AG04449 (cell line): ENCODE measurements at places on chromosomes 6 and 20.
A peak's percentile ranks its signal among the peaks of the same experiment; 100 is the strongest.

DNA sequence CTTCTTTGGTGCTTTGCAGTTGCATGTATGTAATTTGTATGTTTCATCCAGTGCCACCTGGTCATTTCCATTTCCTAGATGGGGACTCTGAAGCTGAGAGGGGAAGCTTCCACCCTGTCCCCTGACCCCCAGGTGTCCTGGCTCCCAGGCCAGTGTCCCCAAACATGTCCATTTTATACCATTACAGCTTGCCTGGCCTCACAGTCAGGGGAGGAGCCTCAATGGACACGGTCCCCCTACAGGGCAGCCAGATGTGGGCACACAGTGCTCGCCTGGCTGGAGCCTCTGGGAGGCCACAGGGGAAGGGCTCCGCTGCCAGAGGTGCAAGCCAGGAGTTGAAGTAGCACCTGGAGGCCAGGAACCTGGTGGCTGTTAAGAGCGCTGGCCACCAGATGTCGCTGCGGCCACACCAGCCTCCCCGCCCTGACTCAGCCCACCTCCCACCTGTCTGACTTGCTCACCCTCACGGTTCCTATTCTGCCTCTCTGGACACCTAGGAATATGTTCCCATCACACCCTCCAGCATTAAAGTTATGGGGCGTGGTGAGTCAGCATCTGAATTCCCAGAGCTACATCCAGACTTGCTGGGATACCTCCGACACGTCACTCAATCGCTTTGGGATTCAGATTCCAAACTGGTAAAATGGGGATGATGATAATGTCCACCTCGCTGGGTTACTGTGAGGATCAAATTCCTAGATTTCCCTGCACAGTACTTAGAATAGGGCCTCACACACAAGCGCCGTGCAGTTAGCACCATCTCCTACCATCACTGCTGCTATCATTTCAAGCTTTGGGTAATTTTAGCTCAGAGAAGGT is 107.4 kb downstream of the SULF2 start:
- no peak for DNase-seq

GRCh38 chr6:52356017-52356416 is 5.9 kb upstream of the PAQR8 start:
- DNase-seq = no peak

DNA sequence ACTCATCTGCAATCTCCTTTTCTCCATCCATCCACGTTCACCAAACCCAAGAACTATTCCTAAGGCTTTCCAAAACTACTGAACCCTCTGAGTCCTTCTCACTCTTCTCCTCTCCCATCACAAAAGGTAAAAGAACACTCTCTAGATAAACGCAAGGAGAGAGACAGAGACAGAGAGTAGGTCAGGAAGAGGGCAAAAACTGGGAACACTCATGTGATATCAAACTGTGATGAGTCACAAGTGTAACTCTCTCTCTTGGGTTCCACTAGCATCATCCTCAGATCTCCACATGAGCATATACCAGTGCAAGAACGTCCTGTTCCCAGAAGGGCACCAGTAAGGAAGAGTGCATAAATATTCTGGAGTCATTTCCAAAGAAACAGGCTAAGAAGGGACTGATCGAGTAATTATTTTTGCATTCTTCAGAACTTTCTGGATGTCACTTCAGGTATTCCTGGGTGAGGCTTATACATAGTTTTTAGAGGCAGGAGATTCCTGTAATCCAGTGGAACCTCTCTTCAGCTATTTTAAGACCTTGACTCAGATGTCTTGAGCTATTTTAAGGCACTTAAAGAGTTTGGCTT is 47.3 kb upstream of the STXBP5 start:
- no peak for DNase-seq

DNA sequence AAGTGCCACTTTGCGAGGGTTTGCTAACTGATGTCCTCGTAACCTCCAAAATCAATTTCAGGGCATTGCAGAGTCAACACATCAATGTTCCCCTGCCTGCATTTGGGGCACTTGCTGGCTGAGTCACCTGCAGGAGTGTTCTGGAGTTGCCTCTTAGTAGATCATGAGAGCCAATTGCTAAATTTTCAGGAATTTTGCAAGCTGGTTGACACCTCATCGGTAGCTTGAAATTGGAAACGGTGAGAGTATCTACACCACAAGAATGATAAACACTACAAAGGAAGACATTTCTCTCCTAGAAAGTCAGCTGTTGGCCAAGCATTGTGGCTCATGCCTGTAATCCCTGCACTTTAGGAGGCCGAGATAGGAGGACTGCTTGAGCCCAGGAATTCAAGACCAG is 10.8 kb upstream of the BFSP1 start:
- no peak for DNase-seq

DNA sequence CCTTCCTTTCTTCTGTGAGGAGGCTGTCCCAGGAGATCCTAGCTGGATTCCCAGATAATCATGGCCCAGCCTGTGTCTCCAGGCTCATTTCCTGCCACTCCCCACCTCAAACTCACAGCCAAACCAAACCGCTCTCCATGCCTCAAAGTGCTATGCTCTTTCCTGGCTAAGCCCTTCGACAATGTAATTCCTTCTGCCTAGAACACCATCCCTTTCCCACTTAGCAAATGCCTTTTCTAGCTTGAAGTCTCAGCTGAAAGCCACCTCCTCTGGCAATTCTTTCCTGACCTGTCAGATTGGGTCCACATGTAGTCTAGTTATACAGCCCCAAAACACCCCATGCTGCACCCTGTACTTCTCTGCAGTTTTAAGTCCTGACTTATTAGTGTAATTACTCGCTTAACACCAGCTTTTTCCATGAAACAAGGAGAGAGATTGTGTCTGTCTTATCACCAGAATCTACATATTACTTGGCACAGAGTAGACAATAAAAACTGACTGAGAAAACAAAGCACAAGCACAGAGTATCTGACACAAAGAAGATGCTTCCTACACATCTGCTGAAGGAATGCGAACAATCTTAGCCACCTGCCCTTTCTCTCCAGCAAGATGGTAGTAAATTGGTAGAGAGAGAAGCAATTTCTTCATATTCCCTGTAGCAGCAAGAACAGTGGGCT is 5.4 kb downstream of the TRIM26 start:
- DNase-seq = no peak

- DNase-seq = no peak
Measured at GRCh38 chr6:97666889-97667288, 383.9 kb upstream of the MMS22L start.

- no peak for DNase-seq
Measured at GRCh38 chr6:118542184-118542952, 5.7 kb upstream of the PLN start.

DNA sequence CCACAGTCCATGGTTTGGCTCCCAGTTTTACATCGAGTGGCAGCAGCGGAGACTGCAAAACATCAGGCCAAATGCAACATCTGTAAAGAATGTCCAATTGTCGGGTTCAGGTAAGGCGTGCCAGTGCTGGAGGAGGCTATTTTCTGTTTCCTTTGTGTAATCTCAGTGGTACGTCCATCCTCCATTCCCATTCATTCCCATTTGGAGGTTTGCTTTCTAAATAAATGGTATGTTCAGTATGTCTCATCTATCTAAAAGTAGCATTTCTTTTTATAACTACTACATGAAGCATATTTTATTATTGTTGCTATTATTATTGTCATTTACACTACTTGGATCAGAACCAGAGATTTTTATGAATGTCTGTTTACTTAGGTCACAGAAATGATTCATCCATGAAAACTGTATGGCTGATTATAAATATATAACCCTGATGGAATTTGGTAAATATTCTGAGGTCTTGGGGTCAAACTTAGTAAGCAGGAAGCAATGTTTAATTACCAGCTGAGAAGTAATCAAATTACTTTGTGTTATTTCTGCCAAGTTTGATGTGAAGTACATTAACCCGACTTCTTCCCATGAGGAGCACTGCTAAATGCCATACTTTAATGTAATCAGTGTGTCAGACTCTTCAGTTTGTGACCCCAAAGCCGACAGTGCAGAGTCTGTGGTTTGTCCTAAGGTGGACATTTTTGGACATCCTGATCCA is 512.9 kb downstream of the UTRN start:
- peak; percentile 70 for DNase-seq

DNA sequence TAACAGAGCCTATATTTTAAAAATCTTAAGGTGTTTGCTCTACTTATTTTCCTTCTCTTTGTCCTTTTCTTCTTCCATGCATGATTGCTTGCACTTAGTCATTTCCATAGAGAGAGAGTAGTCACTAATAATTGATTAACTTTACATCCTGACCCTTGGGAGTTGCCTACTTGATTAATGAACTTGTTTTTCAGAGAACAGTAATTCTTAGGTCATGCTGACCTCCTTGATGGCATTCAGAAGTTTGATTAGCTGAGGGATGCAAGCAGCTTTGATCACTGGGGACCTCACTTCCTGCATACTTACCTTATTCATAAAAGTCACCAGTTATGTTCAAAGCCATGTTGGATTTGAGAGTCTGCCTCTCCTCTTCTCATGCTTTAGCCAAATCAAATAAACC is 715.6 kb upstream of the ID4 start:
- DNase-seq = no peak

- DNase-seq = no peak
Measured at GRCh38 chr20:50690650-50691572, at the start of gene RIPOR3. TSS of gene RIPOR3 (minus strand) at chr20:50691542. CDS start at chr20:50691128, 414 bp downstream.

GRCh38 chr6:137823826-137824555 is 43.1 kb upstream of the TNFAIP3 start:
- DNase-seq = no peak

DNA sequence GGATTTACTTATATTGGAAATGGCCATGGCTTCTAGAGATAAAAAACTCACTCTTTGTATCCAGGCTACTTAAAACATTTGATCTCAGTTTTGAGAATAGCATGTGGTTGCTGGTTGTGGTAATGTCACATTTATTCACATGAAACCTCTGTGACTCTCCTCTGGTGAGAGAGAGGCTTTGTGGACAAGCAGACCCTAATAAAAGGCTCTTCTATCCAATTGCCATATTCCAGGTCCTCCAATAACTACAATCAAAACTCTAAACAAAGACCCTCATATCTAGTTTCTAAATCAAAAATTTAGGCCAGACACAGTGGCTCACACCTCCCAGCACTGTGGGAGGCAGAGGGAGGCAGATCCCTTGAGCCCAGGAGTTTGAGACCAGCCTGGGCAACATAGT is 176.3 kb upstream of the LAMP5 start:
- no peak for DNase-seq

DNA sequence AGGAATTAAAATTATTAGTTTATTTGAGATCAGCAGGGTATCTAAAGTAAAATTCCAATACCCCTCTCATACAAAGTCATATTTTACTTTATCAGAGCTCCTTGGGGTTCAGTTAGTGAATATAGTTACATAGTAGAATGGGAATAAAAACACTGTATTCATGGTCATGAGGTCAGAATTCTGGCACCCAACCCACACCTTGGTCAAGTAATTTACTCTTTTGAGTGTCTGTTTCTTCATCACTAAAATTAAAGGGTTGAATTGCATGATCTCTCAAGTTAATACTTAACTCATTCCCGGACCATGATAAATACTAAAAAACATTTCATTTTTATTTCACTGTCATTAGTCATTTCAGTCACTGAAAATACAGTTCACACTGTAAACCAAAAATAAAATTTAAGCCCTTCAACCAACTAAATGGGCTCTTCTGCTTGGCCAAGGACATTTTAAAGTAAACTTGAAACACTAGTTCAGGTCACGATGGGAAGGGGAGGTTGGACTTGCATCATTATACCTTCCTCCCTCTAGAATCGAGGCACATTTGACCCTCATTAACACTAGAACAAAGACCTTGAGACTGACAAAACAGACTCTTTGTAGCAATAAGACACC is 21.1 kb upstream of the HLA-DRB1 start:
- DNase-seq = no peak

GRCh38 chr20:45406260-45407066 is 1.6 kb upstream of the DBNDD2 start:
- no peak for DNase-seq

DNA sequence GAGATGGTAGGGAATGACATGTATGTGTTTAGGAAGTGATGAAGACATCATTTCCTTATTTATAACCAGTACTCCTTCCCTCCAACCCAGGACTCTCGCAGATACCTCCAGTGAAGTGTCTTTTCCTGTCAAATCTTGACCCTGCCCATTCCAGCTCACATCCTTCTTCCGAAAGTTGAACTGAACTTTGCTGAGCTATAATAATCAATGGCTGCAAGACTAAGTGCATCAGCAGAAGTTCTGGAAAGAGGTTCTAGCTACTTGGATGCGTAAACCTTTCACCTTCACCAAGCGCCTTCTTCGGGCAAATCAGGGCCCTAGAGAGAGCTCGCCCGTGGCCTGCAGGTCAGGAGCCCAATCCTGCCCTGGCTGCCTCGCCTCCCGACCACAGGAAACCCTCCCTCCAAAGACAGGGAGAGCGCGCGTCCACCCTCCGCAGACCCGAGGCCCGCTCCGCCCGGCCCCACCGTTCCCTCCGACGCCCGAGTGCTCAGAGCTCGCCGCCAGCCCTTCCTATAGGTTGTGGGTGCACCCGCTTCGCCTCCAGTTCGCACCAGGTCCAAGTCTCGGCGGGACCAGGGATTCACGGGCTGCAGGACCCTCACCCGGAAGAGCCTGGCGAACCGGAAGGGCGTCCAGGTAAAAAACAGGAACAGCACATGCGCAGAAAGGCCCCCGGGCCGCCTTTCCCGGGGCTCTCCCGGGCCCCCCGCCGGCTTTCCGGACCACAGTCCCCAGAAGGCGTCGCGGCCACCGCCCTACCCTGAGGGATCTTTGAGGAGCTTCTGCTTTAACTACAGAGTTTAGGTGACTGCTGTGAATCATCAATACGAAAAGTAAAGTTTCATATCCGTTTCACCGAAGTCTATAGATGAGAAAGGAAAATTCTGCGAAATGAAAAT is at the start of gene ZNF334:
TSS of gene ZNF334 (minus strand) at position 617 of the 902 bp plus-strand sequence. CDS start 1,457 bp downstream, outside the sequence.
- DNase-seq = no peak

DNA sequence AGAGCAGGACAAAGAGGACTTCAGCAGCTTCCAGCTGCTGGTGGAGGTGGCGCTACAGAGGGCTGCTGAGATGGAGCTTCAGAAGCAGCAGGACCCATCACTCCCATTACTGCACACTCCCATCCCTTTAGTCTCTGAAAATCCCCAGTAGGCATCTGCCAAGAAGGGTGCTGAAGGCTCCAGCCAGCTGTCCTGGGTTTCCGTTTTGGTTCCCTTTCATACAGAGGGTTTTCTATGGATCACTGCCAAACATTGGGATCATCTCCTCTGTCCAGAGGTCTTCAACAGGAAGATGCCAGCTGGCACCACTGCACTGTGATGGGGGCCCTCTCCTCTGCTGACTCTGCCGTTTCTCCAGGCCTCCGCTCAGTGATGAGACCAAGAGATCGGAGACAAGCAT is 14.3 kb upstream of the RAB5IF start:
- DNase-seq = no peak

DNA sequence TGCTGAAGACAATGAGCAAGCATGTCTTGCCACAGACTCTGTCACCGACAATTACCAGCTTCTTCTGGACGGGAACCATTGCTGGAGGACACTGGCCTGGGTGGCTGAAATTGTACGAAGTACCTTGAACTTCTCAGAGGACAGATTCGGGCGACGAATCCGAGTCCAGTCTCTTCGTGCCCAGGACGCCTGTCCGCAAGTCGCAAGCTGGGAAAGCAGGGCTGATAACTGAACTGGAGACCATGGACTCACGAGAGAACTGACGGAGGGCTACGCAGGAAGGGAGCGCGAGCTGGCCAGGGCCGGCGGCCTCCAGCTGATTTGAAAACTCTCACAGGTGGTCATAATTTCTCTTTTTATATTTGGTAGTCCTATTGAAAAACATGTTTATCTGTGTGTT is 1229.5 kb upstream of the MAP3K7 start:
- DNase-seq = no peak
